Left lung (tissue), 14 donors: ENCODE measurements at places on chromosomes 6 and 20. TPM values are rescaled to one million over a fixed set of nuclear protein-coding genes. Genes with fewer than 3 reads are reported as not detected.
A peak's percentile ranks its signal among the peaks of the same experiment; 100 is the strongest.

GRCh38 chr20:39214828-39215227 is 252.7 kb downstream of the DHX35 start:
- H3K4me3 ChIP-seq: no peak overlapping the region
- no peaks in the 10 kb centered on the region for H3K4me1 ChIP-seq
- H3K36me3 ChIP-seq: no peaks in the 10 kb centered on the region
- no peak for DNase-seq
- no peak overlapping the region for H3K27ac ChIP-seq

KIAA0408 gene
- 50.0 TPM for total RNA-seq

DNA sequence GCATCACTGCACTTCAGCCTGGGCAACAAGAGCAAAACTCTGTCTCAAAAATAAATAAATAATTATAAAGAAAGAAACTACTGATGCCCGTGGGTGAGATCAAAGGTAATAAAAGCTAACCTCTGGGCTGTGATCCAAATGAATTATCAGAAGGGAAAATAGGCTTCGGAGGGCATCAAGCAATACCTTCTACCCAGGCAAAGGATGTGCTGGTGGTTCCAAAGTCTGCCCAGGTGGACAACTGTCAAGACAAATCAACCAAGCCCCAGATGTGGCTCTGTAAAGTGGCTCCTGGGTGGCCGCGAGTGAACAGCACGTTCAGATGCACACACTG is 95.6 kb downstream of the SCML4 start:
- no peaks in the 10 kb centered on the region for H3K36me3 ChIP-seq
- H3K4me1 ChIP-seq: no peaks in the 10 kb centered on the region
- no peak overlapping the region for H3K4me3 ChIP-seq
- no peaks in the 10 kb centered on the region for H3K27me3 ChIP-seq

HSP90AB1 gene
- 726 TPM for total RNA-seq

GRCh38 chr6:96059586-96059985 is 43.8 kb downstream of the FUT9 start:
- H3K27ac ChIP-seq: no peak overlapping the region
- H3K27me3 ChIP-seq: no peaks in the 10 kb centered on the region
- no peaks in the 10 kb centered on the region for H3K4me1 ChIP-seq

DNA sequence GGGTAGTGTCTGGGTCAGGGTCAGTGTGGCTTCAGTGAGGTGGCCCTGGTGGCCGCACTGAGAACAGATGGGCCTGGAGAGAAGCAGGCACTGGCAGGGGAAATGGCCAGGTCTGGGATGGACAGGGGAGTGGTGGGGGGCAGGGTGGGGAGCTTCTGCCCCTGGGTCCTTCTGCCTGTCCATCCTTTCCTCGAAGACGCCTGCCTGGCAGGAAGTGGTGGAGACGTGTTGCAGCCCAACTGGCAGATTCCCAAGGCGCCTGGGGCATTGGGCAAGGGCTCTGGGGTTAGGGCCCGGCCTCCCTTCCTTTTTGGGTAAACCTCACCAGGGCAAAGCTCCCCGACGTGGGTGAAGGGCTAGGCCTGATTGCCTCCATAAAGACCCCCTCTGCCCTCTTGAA is 10.4 kb downstream of the SRC start:
- no peak overlapping the region for H3K4me3 ChIP-seq
- H3K27ac ChIP-seq: no peak overlapping the region
- no peaks in the 10 kb centered on the region for H3K27me3 ChIP-seq

- H3K27ac ChIP-seq: no peak overlapping the region
- H3K36me3 ChIP-seq: no peaks in the 10 kb centered on the region
- H3K4me1 ChIP-seq: peaks cover 5% of the 10 kb centered on the region
- H3K27me3 ChIP-seq: no peaks in the 10 kb centered on the region
- no peak for DNase-seq
Observed at GRCh38 chr6:146336191-146336590, 207.4 kb upstream of the RAB32 start.

GRCh38 chr6:43744931-43745727 is 24.9 kb upstream of the VEGFA start:
- H3K4me1 ChIP-seq: peaks cover 7% of the 10 kb centered on the region
- DNase-seq: no peak
- H3K27me3 ChIP-seq: no peaks in the 10 kb centered on the region

GRCh38 chr20:4578375-4578774 is 143.3 kb upstream of the PRND start:
- H3K36me3 ChIP-seq: no peaks in the 10 kb centered on the region
- H3K4me1 ChIP-seq: no peaks in the 10 kb centered on the region
- DNase-seq: no peak
- H3K4me3 ChIP-seq: no peak overlapping the region
- H3K27me3 ChIP-seq: no peaks in the 10 kb centered on the region

- H3K27me3 ChIP-seq: no peaks in the 10 kb centered on the region
- no peak overlapping the region for H3K4me3 ChIP-seq
- H3K27ac ChIP-seq: no peak overlapping the region
- DNase-seq: no peak
Observed at GRCh38 chr6:35294308-35294945, 3.2 kb upstream of the DEF6 start.

HCRTR2 gene
- not detected for total RNA-seq

GRCh38 chr6:144289006-144289405 is 3.9 kb downstream of the UTRN start:
- no peaks in the 10 kb centered on the region for H3K4me1 ChIP-seq
- no peak overlapping the region for H3K27ac ChIP-seq
- no peaks in the 10 kb centered on the region for H3K36me3 ChIP-seq
- no peak overlapping the region for H3K4me3 ChIP-seq

SLCO4A1 gene
- 11.5 TPM for total RNA-seq

DNA sequence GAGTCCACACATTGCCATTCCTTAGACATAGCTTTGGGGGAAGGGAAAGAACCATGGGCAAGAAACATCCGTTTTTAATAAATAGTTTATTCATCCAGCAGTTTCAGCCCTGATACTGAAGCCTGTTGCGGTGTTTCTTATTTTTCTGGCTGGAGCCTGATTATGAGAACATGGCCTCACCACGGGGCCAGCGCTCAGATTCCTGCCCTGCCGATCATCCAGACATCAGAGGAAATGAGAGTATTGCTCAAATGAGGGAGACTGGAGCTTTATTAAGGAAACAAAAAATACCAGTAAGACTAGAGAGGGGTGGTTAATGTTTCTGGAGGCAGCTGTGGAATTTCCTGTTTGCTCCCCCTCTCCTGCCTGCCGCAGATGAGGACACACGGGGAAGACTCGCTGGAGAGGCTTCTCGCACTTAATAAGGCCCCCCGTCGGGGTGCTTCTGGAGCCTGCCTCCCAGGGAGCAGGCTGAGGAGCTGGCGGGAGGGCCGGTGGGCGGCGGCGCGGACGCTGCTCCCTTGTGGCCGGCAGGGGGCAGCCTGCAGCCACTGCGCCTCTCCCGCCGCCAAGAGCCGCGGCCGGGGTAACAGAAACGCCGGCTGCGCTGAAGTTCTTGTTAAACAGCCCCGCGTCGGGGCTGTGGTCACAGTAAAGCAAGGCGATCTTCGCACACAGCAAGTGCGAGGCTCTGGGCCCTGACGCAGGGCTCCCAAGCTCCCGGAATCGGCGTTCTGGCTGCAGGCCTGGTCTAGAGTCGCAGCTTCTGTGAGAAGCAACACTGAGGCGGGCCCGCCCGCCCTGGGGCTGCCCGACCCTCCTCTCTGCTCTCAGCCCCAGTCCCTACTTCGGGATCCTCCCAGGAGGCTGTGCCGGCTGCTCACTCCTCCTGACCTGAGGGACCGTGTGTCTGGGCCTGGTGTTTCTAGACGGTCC is 17.5 kb downstream of the LEMD2 start:
- peaks cover 6% of the 10 kb centered on the region for H3K4me1 ChIP-seq
- no peaks in the 10 kb centered on the region for H3K27me3 ChIP-seq
- H3K27ac ChIP-seq: peak overlapping the region; percentile 45

PEDS1 gene
- total RNA-seq: 37.9 TPM

GRCh38 chr6:150269857-150270223 is 99.0 kb upstream of the IYD start:
- peaks cover 7% of the 10 kb centered on the region for H3K4me1 ChIP-seq
- no peak for DNase-seq
- no peaks in the 10 kb centered on the region for H3K36me3 ChIP-seq
- H3K4me3 ChIP-seq: no peak overlapping the region
- H3K27ac ChIP-seq: no peak overlapping the region
- H3K27me3 ChIP-seq: no peaks in the 10 kb centered on the region

KCNK15 gene
- 1.8 TPM for total RNA-seq

- H3K27me3 ChIP-seq: no peaks in the 10 kb centered on the region
- no peak for DNase-seq
- peaks cover 4% of the 10 kb centered on the region for H3K4me1 ChIP-seq
- no peak overlapping the region for H3K27ac ChIP-seq
- no peak overlapping the region for H3K4me3 ChIP-seq
Observed at GRCh38 chr6:14277405-14277930, 159.9 kb downstream of the CD83 start.

POPDC3 gene
- 0.41 TPM for total RNA-seq

RRAGD gene
- 43.2 TPM for total RNA-seq

ADTRP gene
- total RNA-seq: 11.4 TPM

GRCh38 chr6:44388887-44389286 is 1.4 kb downstream of the CDC5L start:
- no peak for DNase-seq
- H3K27ac ChIP-seq: no peak overlapping the region
- no peaks in the 10 kb centered on the region for H3K27me3 ChIP-seq
- peaks cover 16% of the 10 kb centered on the region for H3K4me1 ChIP-seq
- H3K4me3 ChIP-seq: peak overlapping the region; percentile 90

GRCh38 chr20:52918311-52918710 is 53.8 kb upstream of the TSHZ2 start:
- H3K4me3 ChIP-seq: no peak overlapping the region
- no peak overlapping the region for H3K27ac ChIP-seq
- DNase-seq: no peak
- H3K36me3 ChIP-seq: no peaks in the 10 kb centered on the region

DNA sequence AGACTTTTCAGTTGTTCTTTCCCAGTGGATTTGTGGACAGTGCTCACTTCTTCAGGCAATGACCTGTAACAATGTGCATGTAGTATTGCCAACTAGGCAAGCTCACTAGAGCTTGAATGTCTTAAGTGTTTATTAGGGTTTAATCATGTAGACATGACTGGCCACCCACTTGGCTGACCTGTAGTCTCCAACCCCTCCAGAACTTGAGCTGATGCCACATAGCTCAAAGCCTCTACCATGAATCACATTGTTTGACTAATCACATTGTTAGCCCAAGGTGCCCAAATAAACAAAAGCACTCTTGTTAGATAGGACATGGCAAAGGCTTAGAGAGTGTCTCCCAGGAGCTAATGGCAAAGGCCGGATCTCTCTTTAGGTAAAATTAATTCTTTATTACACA is 272.7 kb downstream of the GRIK2 start:
- no peak for DNase-seq
- H3K36me3 ChIP-seq: no peaks in the 10 kb centered on the region
- no peaks in the 10 kb centered on the region for H3K27me3 ChIP-seq
- no peak overlapping the region for H3K27ac ChIP-seq
- H3K4me3 ChIP-seq: no peak overlapping the region
- no peaks in the 10 kb centered on the region for H3K4me1 ChIP-seq

GRCh38 chr20:16098890-16099639 is 474.2 kb downstream of the KIF16B start:
- no peaks in the 10 kb centered on the region for H3K27me3 ChIP-seq
- H3K4me3 ChIP-seq: no peak overlapping the region
- no peaks in the 10 kb centered on the region for H3K4me1 ChIP-seq
- H3K27ac ChIP-seq: no peak overlapping the region
- no peak for DNase-seq

GRCh38 chr20:50113420-50114224 is 672 bp upstream of the UBE2V1 start:
- H3K4me1 ChIP-seq: peaks cover 35% of the 10 kb centered on the region
- H3K4me3 ChIP-seq: peak overlapping the region; percentile 91
- no peaks in the 10 kb centered on the region for H3K27me3 ChIP-seq
- no peaks in the 10 kb centered on the region for H3K36me3 ChIP-seq
- H3K27ac ChIP-seq: peak overlapping the region; percentile 95
- DNase-seq: no peak

DNA sequence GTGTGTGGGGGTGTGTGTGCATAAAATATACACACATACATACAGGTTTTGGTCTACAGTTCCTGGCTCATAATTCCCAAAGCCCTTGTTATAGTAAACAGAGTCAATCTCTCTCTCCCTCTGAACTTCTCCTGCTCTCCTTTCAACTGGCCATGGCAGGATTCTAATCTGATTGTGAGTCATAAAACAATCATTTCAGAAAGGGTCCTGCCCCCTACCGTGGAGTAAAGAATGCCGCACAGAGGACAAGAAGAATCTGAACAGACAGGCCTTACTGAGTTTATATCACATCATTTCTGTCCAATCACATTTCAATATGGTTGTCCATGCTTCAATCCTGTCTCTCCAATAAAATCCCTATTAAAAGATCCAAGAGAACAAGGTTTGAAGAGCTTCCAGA is 416.9 kb downstream of the FRK start:
- H3K4me1 ChIP-seq: no peaks in the 10 kb centered on the region
- H3K27ac ChIP-seq: no peak overlapping the region
- H3K4me3 ChIP-seq: no peak overlapping the region
- H3K36me3 ChIP-seq: no peaks in the 10 kb centered on the region
- no peak for DNase-seq

DNA sequence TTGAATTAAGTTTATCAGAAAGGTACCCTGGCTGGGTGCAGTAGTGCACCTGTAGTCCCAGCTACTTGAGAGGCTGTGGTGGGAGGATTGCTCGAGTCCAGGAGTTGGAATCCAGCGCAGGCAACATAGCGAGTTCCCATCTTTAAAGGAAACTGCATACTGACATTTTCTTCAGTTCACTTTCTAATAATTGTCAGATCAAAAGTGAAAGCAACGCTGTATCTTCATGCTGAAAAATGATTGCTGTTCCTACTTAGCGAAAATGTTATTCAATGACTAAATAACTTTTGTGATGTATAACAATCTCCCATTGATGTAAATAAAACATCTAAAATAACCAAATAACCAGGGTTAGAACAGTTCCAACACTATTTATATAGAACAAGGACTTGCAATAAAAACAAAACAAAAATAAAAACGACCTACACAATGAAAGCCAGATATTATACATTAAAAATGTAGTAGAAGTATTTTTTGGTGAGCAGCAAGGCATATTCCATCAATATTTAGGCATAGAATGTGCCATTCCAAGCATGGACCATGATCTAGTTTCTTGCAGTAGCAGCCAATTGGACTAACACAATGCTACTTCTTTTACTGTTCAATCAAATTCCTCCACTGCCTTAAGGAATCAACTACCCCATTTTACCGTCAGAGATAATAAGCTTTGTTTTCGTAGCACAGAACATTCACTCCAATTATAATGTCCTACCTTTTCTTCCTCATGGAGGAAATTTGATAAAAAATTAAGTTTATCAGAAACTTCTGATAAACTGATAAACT is 1.5 kb downstream of the LATS1 start:
- peak overlapping the region; percentile 20 for H3K27ac ChIP-seq
- peaks cover 48% of the 10 kb centered on the region for H3K4me1 ChIP-seq
- H3K4me3 ChIP-seq: peak overlapping the region; percentile 94
- peaks cover 6% of the 10 kb centered on the region for H3K36me3 ChIP-seq
- no peaks in the 10 kb centered on the region for H3K27me3 ChIP-seq

DZANK1 gene
- total RNA-seq: 2.0 TPM

- no peak overlapping the region for H3K4me3 ChIP-seq
- no peaks in the 10 kb centered on the region for H3K27me3 ChIP-seq
- peaks cover 18% of the 10 kb centered on the region for H3K4me1 ChIP-seq
- no peaks in the 10 kb centered on the region for H3K36me3 ChIP-seq
- DNase-seq: no peak
- no peak overlapping the region for H3K27ac ChIP-seq
Observed at GRCh38 chr6:139648430-139649000, 274.1 kb upstream of the CITED2 start.

HDGFL1 gene
- not detected for total RNA-seq
